ENCODE measurements at places on chromosomes 5 and 9.

GRCh38 chr9:10605388-10605787, 7.4 kb downstream of the PTPRD start:
- DNase-seq = no peak

- no peak for DNase-seq
These were observed 1.5 kb downstream of the TOR2A start for GRCh38 chr9:127733614-127734013.

- DNase-seq = no peak
These were observed 65.0 kb upstream of the MCCC2 start for GRCh38 chr5:71522151-71522550.

GRCh38 chr5:156376751-156377150, 49.8 kb downstream of the SGCD start:
- DNase-seq = no peak

DNA sequence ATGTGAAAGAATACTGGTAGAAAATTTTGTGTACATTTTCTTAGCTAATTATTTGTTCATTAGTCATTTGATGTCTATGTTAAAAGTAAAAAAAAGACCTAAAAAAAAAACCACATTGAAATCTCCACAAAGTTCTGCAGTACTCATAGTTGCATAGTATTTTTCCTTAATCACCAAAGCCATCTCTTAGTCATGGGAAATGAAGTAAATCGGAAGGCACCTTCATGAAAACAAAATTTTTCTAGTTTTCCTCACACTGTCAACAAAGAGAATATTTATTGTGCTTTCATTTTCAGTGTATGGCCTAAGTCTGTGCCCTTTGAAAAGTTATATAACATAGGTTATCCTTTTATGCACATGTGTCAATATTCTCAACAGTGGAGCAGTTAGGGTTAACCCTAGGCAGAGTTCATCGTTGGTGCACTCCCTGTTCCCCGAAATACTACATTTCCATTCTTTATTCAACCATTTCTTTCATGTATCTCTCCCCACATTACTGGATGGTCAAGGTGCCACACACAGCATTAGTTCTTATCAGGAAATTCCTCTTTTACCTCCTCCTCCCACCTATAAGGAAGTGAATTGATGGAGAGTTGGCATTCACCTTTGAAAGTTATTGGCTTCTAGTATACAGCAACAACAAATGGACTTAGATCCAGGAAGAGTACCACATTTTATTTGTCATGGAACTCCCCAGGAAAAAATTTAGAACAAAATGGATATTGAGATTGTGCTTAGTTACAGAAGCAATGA, 93.1 kb downstream of the NUDT12 start:
- no peak for DNase-seq

GRCh38 chr9:21141427-21141882, at the start of gene IFNW1:
TSS of gene IFNW1 (minus strand) at chr9:21141832. CDS start at chr9:21141570, 262 bp downstream.
- no peak for DNase-seq

DNA sequence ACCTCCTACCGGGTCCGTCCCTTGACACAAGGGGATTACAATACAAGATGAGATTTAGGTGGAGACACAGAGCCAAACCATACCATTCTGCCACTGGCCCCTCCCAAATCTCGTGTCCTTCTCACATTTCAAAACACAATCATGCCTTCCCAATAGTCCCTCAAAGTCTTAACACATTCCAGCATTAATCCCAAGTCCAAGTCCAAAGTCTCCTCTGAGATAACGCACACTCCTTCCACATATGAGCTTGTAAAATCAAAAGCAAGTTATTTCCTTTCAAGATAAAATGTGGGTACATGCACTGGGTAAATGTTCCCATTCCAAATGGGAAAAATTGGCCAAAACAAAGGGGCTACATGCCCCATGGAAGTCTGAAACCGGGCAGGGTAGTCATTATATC, 463.9 kb upstream of the CDH9 start:
- DNase-seq = no peak

DNA sequence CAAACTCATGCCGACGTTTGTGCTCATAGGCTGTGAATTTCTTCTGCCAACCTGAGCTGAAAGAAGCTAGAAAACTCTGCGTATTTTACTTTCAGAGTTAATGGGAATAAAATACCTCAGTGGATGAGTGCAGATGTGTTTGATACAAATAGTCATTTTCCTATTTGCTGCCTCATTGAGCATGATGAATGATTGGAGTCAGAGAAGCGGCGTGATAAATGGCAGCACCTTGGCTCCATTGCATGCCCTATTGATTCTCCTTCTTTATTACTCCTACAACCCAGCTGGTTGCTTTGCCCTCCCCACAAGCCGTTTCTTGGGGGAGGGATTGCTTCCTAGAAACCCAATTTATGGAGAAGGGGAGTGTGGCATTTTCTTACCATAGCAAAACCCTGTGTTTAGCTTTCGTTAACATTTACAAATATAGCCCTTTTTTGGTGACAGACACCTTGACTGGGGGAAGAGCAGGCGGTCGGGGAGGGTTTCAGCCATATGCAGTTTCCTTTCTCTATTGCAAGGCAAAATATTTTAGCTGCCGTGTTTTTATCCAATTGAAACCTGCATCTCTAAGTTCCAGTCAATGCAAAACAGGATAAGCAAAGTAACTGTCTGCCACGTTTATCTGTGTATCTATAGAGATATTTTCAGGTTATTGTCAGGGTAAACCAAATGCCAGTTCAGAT, 93.1 kb upstream of the TBCA start:
- no peak for DNase-seq
